Activated naive CD8-positive, alpha-beta T cell treated with anti-CD3 and anti-CD28 coated beads for 36 hours (primary cell): ENCODE measurements at places on chromosomes 5 and 9. TPM values are rescaled to one million over a fixed set of nuclear protein-coding genes. Genes with fewer than 3 reads are reported as not detected.
A peak's percentile ranks its signal among the peaks of the same experiment; 100 is the strongest.

- H3K36me3 ChIP-seq, result no peaks in the 10 kb centered on the region
- no peak for DNase-seq
- H3K27ac ChIP-seq, result no peak overlapping the region
- no peak overlapping the region for H3K4me3 ChIP-seq
- peaks cover 54% of the 10 kb centered on the region for H3K27me3 ChIP-seq
Observed at GRCh38 chr5:39423331-39423751, 1.4 kb downstream of the DAB2 start.

DNA sequence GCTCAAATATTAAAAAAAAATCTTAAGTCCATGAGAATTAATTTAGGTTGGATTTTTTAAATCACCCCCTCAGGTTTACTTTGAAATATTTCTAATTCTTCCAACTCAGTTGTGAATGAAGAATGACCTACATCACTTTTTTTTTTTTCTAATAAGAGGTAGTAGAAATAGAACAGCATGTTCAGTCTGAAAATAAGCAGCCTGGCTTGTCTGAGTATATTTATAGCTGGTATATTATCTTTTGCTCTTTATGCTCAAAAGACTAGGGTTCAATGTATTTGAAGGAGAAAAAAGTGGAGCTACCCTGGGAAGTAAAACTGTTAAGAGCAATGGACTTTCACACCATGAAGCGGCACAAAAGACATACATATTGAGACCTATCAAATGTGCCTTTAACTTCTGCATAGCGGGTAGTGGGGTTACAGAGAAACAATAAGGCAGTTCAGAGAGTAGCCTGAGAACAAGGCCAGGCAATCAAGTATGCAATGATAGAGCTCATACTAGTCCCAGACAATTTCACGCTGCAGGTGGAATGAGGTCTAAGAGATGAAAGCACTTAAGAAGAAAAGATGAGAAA lies 175.4 kb upstream of the CDH12 start:
- H3K4me1 ChIP-seq, result no peaks in the 10 kb centered on the region
- no peaks in the 10 kb centered on the region for H3K27me3 ChIP-seq
- no peak overlapping the region for H3K4me3 ChIP-seq
- DNase-seq, result no peak

DNA sequence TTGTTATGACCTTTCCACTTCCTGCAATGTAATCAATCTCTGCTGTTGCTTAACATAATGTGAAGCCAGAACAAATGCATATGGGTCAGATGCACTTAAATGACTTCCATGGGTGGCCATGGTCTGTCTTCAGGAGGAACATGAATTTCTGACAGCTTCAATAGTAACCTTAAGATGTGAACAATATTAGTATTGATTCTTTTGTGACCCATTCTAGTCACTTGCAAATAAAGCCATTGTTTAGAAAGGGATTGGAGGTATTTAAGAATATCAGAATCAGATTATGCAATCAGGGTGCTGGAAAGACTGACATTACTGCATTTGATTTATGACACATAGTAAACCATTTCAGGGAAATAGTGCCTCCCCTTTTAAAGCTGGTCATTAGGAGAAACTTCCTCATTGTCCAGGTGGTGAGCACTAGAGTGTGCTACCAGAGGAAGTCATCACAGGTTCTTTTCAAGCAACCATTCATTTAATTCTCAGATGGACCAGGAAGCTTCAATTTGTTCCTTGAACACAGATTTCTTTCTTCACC lies 32.1 kb downstream of the GRIN3A start:
- DNase-seq, result no peak
- no peaks in the 10 kb centered on the region for H3K36me3 ChIP-seq
- peaks cover 6% of the 10 kb centered on the region for H3K4me1 ChIP-seq
- H3K27me3 ChIP-seq, result peaks cover 18% of the 10 kb centered on the region
- no peak overlapping the region for H3K27ac ChIP-seq

- H3K36me3 ChIP-seq, result no peaks in the 10 kb centered on the region
- DNase-seq, result no peak
- H3K4me1 ChIP-seq, result no peaks in the 10 kb centered on the region
- H3K27me3 ChIP-seq, result peaks cover 4% of the 10 kb centered on the region
- no peak overlapping the region for H3K27ac ChIP-seq
- H3K4me3 ChIP-seq, result no peak overlapping the region
Observed at GRCh38 chr5:14241141-14241540, 98.0 kb downstream of the TRIO start.

DNA sequence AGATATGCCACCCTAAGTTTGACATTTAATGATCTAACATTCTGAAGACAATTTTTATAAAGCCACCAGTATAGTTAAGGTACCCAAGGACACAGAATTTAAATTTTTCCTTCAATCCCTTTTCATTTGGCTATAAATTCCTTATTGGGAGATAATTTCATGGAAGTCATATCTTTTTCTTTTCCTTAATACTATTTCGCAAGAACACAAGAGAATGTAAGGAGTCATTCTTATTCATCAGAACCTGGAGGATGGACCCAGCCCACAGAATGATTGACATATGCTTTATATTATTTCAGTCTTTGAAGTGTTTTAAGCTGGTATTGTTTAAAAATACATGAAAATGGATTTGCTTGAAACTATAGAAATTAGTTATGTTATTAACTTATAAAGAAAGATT lies 79.6 kb downstream of the DROSHA start:
- H3K27me3 ChIP-seq, result no peaks in the 10 kb centered on the region
- H3K4me3 ChIP-seq, result no peak overlapping the region
- H3K27ac ChIP-seq, result no peak overlapping the region
- H3K36me3 ChIP-seq, result peaks cover 67% of the 10 kb centered on the region
- no peak for DNase-seq

DNA sequence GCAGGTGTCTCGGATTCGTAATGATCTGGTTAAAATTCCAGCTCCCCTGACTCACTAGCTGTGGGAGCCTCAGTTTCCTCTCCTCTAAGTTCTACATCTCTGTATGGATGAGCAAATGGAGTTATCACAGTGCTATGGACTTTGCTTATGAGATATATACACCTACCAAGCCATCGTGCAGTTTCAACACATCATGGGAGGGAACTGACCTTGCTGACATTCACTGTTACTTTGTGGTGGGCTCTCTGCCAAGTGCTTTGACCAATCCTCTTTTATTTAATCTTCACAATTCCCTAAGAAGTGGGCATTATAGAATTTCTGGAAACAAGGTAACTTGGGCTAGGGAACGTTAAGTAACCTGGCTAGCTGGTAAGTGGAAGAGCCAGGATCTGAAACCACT lies 70.2 kb downstream of the PTPN3 start:
- H3K27ac ChIP-seq, result no peak overlapping the region
- H3K27me3 ChIP-seq, result peaks cover 10% of the 10 kb centered on the region
- H3K4me1 ChIP-seq, result no peaks in the 10 kb centered on the region

DNA sequence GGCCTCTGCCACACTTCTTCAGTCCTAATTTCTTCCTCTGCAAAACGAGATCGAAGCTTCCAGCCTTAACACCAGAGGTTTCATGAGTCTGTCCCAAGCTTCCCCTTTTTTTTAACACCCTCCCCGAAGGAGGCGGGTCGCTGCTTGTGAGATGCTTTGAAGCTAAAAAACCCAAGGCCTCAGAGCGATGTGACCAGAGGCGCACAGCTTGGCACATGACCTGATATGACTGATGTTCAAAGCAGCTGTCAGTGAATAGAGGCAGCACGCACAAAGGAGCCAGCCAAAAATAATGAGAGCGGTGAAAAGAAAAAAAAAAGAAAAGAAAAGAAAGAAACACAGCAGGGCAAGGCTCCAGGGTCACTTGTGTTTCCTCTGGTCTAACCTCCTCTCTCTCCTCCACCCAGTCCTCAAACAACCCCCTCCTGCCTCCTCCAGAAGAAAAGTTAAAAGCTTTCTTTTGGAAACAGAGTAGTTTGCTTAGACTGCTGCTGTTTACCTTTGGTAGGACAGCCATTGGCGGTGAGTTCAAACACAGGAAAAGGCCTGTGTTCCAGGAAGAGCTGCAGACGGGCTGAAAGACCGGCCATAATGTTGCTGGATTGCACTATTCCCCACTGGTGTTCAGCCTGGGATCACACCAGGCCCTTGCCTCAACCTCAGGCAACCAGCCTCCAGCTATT lies 10.9 kb upstream of the ZNF366 start:
- H3K27ac ChIP-seq, result no peak overlapping the region
- DNase-seq, result no peak
- peaks cover 8% of the 10 kb centered on the region for H3K27me3 ChIP-seq
- no peak overlapping the region for H3K4me3 ChIP-seq

- DNase-seq, result peak; percentile 39
- no peak overlapping the region for H3K27ac ChIP-seq
- no peak overlapping the region for H3K4me3 ChIP-seq
- H3K27me3 ChIP-seq, result no peaks in the 10 kb centered on the region
Observed at GRCh38 chr9:135978642-135979546, 17.7 kb upstream of the UBAC1 start.

GRCh38 chr5:113161806-113162205 lies 185.2 kb downstream of the DCP2 start:
- no peak for DNase-seq
- H3K27ac ChIP-seq, result no peak overlapping the region
- H3K4me3 ChIP-seq, result no peak overlapping the region
- H3K36me3 ChIP-seq, result no peaks in the 10 kb centered on the region
- H3K27me3 ChIP-seq, result peaks cover 6% of the 10 kb centered on the region
- H3K4me1 ChIP-seq, result peaks cover 11% of the 10 kb centered on the region

- H3K4me3 ChIP-seq, result no peak overlapping the region
- no peak for DNase-seq
- peaks cover 51% of the 10 kb centered on the region for H3K4me1 ChIP-seq
- H3K27ac ChIP-seq, result no peak overlapping the region
- H3K27me3 ChIP-seq, result no peaks in the 10 kb centered on the region
- peaks cover 41% of the 10 kb centered on the region for H3K36me3 ChIP-seq
Observed at GRCh38 chr9:93507768-93508167, 54.4 kb upstream of the FAM120AOS start.

GRCh38 chr9:82993856-82994605 lies 68.9 kb downstream of the RASEF start:
- DNase-seq, result no peak
- H3K4me3 ChIP-seq, result no peak overlapping the region
- H3K27me3 ChIP-seq, result peaks cover 6% of the 10 kb centered on the region

GRCh38 chr5:63928451-63928850 lies 33.8 kb downstream of the HTR1A start:
- H3K27me3 ChIP-seq, result no peaks in the 10 kb centered on the region
- no peaks in the 10 kb centered on the region for H3K4me1 ChIP-seq
- H3K36me3 ChIP-seq, result no peaks in the 10 kb centered on the region
- H3K4me3 ChIP-seq, result no peak overlapping the region
- no peak for DNase-seq
- no peak overlapping the region for H3K27ac ChIP-seq

- no peak overlapping the region for H3K4me3 ChIP-seq
- no peak for DNase-seq
- no peak overlapping the region for H3K27ac ChIP-seq
- no peaks in the 10 kb centered on the region for H3K36me3 ChIP-seq
Observed at GRCh38 chr5:38297830-38298608, 39.7 kb downstream of the EGFLAM start.

GRCh38 chr9:127825319-127826051 lies 22.8 kb downstream of the FPGS start:
- H3K27me3 ChIP-seq, result no peaks in the 10 kb centered on the region
- no peak overlapping the region for H3K4me3 ChIP-seq
- no peak for DNase-seq
- H3K36me3 ChIP-seq, result no peaks in the 10 kb centered on the region

GRCh38 chr9:4973246-4973645 lies 11.8 kb upstream of the JAK2 start:
- H3K27me3 ChIP-seq, result peaks cover 3% of the 10 kb centered on the region
- no peak for DNase-seq
- H3K27ac ChIP-seq, result no peak overlapping the region
- peaks cover 24% of the 10 kb centered on the region for H3K4me1 ChIP-seq

DNA sequence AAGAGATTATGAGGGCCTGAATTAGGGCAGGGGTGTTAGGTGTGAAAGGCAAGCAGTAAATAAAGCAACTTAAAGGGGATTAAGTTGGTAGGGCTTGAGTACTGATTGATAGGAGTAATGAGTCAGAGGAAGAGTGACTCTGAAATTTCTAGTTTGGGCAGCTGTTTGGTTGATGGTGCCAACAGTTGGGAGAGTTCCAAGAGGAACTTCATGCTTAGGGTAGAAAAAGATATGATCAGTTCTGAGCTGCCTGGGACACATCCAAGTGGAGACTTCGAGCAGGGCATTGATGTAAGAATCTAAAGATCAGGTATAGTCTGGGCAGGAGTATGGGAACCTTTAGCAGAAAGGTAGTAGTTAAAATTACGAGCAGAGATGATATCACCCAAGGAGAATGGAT lies 10.2 kb downstream of the MAMDC2 start:
- H3K36me3 ChIP-seq, result no peaks in the 10 kb centered on the region
- H3K4me1 ChIP-seq, result no peaks in the 10 kb centered on the region

DNA sequence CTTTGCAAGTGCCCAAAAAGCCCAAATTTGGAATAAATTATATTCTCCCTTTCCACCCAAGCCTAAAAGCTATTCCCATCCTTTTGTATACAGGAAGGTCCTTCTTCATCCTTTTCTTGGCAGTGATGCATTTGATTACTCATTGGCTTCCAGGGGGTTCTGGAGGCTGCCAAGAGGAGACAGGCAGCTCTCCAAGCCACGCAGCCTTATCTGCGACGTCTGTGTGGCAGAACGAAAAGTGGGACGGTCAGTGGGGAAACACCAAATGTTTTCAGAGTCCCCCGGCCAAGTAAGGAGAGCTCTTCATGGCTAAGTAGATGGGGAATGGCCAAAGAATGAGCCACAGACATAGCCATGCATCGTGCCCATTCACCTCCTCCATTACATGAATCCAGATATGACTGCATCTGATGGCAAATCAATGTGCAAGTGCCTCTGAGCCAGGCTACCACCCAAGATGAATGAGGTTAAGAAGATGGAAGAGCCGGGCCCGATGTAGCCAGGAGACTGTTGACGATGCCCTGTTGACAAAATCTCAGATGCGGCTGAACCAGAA lies 12.1 kb downstream of the ADAM19 start:
- no peak overlapping the region for H3K4me3 ChIP-seq
- H3K4me1 ChIP-seq, result no peaks in the 10 kb centered on the region
- no peaks in the 10 kb centered on the region for H3K36me3 ChIP-seq
- no peak for DNase-seq
- peak overlapping the region; percentile 1 for H3K27ac ChIP-seq
- H3K27me3 ChIP-seq, result peaks cover 8% of the 10 kb centered on the region

Gene NEUROG1
- total RNA-seq, result not detected

Gene CCDC152
- 18.1 TPM for total RNA-seq

Gene HMCN2
- total RNA-seq, result not detected

Gene TRIP13
- total RNA-seq, result 44.6 TPM

Gene KCNV2
- total RNA-seq, result not detected

Gene SERINC5
- total RNA-seq, result 22.0 TPM
